ENCODE measurements at places on chromosomes 5 and 9. TPM values are rescaled to one million over a fixed set of nuclear protein-coding genes. Genes with fewer than 3 reads are reported as not detected.

The CRHBP gene
- total RNA-seq, result not detected

The IL9 gene
- total RNA-seq, result not detected

The GPR150 gene
- 0.21 TPM for total RNA-seq

The KIAA0825 gene
- 1.0 TPM for total RNA-seq

The RAD23B gene
- total RNA-seq, result 126 TPM

All from nasal cavity respiratory epithelium epithelial cell of viscerocranial mucosa (primary cell).